G401 (cell line): ENCODE measurements at places on chromosomes 4 and X. TPM values are rescaled to one million over a fixed set of nuclear protein-coding genes. Genes with fewer than 3 reads are reported as not detected.

Gene ZRSR2
- 0.49 TPM in 1 of 2 replicates, not detected in the other for total RNA-seq

Gene PUDP
- 5.1 and 7.3 TPM in 2 replicates for total RNA-seq

Gene DRP2
- not detected in 2 replicates for total RNA-seq

Gene MAP9
- total RNA-seq, result 130 and 181 TPM in 2 replicates

Gene GUCY1A1
- total RNA-seq, result 25.7 and 29.0 TPM in 2 replicates

- DNase-seq, result peak; percentile 73
Observed at GRCh38 chrX:103774070-103774642, 2.5 kb upstream of the PLP1 start.

- DNase-seq, result peak; percentile 10
Observed at GRCh38 chr4:14218641-14219040, 591.1 kb upstream of the BOD1L1 start.

DNA sequence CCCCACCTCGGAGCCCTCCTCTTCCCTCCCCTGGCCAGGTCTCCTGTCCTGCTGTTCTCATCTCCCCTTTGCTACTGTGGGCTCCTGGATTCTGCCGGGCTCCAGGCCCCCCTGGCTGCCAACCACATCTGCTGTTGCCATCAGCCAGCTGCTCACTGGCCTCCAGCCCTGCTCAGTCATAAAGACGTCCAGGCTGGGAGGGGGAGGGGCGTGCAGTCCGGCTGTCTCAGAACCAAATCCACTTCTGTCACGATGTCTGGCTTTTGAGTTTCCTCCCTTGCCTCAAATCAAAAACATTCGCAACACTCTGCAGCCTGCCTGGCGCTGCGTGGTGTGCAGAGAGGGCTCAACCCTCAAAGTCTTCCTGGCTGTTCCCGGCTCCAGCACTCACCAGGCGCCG, 7.1 kb downstream of the RASL11B start:
- DNase-seq, result peak; percentile 32

DNA sequence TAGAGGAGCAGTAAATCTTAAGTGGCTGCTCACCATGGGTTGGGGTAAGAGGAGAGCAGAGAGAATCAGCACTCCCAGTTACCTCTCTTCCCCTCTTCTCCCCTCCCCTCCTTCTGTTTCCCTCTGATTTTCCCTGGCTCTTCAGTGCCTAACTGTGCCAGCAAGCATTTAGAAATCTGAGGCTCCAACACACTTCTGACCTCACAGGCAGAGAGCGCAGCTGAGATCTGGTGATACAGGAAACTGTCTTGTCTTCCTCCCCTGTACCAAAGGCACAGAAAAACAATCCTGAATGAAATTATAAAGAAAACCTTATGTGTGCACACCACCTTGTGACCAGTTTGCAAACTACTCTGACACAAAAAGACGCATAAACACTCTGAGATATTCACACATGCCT, 82.4 kb upstream of the SMIM10 start:
- DNase-seq, result no peak

GRCh38 chrX:74431797-74432196, 10.5 kb downstream of the SLC16A2 start:
- DNase-seq, result no peak

DNA sequence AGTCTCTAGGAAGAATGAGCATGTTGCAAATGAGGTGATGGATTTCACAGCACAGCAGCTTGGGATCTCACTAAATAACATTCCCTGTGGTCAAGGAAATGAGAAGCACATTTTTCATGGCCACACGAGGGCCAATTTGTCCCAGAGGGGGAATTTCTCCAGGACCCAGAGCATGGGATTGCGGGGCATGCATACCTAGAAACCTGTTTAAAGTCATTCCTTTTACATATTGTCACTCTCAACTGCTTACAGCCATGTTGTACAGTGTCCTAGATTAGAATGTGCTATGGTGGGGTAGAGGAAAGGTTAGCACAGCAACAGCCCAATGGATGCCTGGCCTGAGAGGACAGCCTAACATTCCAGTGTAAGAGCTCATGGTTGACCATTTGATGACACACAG, 37.4 kb upstream of the NLGN4X start:
- DNase-seq, result no peak

DNA sequence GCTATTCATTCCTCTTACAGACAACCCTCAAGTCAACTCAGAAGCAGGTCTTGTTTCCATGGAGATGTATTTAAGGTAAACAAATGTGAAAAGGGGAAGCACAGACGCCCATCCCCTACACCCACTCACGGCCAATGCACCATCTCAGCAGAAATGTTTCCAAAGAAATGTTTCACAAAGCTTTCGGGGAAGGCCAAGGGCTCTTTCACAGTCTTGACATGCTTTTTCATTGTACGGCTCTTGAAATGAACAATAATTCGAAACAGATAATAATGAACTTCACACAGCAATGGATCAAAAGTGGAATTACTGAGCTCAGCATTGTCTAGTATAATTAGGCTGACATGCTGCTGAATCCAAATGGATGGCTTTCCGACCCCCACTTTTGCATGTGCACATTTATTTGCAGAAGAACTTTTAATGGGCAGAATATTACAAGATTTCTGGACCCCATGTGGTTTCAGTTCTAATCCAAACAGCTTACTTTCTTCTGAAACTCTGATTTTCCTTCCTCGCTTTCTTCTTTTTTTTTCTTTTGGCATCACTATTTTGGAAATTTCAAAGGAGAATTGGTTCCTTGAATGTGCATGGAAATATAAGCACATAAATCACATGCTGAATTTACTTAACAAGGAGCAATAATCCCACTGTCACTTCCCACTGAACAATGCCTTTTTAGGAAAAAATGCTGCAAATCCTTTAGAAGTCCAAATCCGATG, 160.9 kb downstream of the SMIM20 start:
- DNase-seq, result no peak

GRCh38 chr4:82789025-82789776, 9.4 kb downstream of the SCD5 start:
- no peak for DNase-seq

GRCh38 chr4:109051054-109051453, 251.4 kb downstream of the COL25A1 start:
- DNase-seq, result no peak

DNA sequence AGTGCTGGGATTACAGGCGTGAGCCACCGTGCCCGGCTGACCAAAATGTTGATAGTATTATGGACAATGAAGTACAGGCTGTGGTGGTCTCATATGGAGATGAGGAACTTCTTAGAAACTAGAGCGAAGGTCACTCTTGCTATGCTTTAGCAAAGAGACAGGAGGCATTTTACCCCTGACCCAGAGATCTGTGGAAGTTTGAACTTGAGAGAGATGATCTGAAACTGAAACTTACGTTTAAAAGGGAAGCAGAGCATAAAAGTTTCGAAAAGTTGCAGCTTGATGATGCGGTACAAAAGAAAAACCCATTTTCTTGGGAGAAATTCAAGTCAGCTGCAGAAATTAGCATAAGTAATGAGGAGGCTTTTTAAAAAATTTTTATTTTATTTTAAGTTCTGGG, 8.5 kb upstream of the CTAG2 start:
- no peak for DNase-seq

DNA sequence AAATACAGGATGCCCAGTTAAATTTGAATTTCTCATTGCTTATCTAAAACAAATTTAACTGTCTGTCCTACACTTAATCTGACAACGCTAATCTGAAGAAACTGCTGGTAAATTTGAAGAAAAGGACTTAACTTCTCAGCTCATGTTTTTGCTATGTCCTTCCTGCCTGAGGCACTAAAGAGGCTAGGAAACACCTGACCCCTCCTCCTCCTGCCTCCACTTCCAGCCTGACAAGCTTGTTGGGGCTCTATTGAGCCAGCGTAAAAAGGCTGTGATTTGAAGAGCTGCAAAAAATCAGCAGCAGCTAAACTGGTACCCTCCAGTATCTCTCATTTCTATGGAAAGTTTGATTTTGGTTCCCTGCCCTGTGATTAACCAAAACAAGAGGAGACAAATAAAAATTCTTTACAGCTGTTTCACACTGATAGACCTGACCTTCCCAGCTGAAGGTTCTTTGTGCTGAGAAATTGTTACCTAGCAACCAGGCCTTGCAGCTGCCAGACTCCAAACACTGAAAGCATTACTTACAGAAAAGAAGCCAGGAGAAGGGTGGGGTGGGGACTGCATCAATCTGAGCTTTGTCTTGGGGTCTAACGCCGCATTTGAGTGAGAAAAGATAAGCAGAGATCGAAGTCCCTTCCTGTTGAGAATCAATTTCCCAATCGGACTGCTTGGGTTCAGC, 35.0 kb downstream of the DCX start:
- no peak for DNase-seq

- peak; percentile 41 for DNase-seq
Observed at GRCh38 chr4:82797405-82798111, 1.0 kb downstream of the SCD5 start.

DNA sequence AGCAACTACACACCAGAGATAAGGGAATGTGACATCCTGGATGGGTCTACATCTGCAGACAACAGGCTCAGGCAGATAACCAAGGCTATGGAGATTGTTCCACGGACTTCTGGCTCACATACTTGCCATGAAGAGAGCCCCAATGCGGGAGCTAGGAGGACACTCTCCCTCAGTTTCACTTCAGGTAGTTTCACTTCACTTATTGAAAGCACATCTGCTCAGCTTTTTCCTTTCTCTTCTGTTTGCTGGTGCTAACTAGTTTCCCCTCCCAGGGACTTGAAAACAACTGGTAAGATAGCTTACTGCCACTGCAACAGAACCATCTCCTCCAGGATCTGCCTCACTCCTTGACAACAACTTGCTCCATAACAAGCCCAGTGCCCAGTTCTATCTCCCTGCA, 1.4 kb upstream of the CT47C1 start:
- DNase-seq, result no peak

- DNase-seq, result no peak
Observed at GRCh38 chr4:73676136-73676535, 55.9 kb upstream of the RASSF6 start.
